NCI-H774 (cell line): ENCODE measurements at places on chromosomes 4 and X.

GRCh38 chrX:27767387-27767786, 40.4 kb upstream of the MAGEB10 start:
- no peak for DNase-seq

GRCh38 chr4:54015423-54016030, 48.9 kb downstream of the CHIC2 start:
- DNase-seq, result peak; percentile 13

GRCh38 chr4:184843984-184844554, 18.3 kb upstream of the ACSL1 start:
- no peak for DNase-seq

- no peak for DNase-seq
Measured at GRCh38 chrX:150253959-150254620, 109.0 kb upstream of the MAMLD1 start.

GRCh38 chrX:65598559-65599147, 64.1 kb upstream of the LAS1L start:
- DNase-seq, result no peak

DNA sequence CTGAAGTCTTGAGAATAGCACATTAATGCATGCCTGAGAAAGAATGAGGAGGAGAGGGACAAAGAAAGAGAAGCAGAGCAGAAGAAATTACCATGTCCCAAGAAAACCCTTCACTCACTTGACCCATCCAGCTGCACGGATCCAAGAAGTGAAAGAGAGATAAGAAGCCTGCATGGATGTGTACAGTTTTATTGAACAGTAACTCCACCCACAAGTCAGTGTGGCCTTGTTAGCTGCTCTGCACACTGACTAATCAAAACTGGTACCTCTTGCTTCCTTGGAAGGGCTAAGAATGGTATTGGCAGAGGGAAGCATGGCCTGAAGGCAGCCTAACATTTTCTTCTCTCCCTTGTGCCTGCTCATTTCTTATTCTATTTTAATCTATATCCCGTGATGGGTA, 163.9 kb downstream of the SLC7A11 start:
- DNase-seq, result no peak

GRCh38 chrX:10049236-10049635, 82.1 kb downstream of the CLDN34 start:
- no peak for DNase-seq

DNA sequence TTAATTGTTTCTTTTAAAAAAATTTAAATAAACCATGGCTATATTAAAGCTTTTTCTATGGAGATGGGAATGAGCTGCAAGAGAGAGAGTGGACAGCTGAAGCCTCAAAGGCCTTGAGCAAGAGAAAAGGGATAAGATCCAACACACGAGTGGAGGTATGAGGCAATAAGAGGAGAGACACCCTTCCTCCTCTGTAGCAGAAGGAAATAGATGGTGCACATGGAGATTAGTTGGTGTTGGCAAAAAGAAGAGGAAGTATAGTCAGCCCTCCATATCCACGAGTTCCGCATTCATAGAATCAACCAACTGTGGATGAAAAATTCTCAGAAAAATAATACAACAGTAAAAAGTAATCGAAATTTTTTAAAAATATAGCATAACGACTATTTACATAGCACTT, 3.2 kb downstream of the CXorf38 start:
- DNase-seq, result no peak

DNA sequence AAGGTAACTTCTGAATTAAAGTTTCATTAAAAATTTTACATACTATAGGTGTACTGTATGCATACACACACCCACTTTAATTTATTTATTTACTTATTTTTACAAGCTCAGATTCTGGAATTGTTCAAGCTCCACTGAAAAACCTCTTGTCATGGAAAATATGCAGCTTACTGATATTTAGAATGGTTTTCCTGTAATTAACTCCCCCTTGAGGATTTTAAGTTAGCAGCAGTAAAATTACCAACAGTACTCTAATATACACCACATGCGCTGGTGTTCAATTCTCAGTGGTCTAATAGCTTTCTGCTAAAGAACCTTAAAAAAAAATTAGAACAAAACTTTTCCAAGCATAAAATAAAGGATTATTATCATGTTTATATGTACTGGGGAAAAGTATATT, 12.0 kb downstream of the MAB21L2 start:
- no peak for DNase-seq

DNA sequence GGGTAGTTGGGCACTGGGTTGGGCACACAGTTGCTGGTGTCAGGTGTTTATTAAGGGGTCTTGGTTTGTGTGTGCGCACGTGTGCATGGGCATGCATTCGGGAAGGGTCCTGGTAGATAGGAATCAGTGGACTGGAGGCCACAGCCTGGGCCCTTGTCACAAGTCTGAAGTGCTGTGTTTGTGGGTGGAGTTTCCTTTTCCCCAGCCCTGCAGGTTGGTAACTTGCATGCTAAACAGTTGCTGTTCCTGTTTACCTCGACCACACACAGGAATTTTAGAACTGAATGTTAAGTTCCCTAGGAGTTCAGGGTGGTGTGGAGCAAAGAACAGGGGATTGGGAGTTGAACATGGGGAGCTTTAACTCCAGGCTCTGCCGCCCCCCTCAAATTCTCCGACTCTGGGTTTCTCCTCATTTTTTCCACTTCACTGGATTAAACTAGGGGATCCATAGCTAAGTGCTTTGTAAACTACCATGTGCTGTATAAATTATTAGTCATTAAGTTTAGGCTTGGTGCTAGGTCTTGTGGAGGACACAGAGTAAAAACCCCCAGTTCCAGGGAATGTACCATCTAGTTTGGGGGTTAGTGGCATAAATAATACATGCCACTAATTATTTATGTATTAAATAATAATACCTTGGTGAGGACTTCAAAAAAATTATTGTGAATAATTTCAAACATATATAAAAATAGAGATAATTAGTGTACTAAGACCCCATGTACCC, 49.0 kb downstream of the STARD8 start:
- no peak for DNase-seq
